Stimulated activated CD8-positive, alpha-beta memory T cell treated with anti-CD3 and anti-CD28 coated beads, Interleukin-4, amount 100 ng/mL, for 1 hour (primary cell): ENCODE measurements at places on chromosomes 13 and 19.

DNA sequence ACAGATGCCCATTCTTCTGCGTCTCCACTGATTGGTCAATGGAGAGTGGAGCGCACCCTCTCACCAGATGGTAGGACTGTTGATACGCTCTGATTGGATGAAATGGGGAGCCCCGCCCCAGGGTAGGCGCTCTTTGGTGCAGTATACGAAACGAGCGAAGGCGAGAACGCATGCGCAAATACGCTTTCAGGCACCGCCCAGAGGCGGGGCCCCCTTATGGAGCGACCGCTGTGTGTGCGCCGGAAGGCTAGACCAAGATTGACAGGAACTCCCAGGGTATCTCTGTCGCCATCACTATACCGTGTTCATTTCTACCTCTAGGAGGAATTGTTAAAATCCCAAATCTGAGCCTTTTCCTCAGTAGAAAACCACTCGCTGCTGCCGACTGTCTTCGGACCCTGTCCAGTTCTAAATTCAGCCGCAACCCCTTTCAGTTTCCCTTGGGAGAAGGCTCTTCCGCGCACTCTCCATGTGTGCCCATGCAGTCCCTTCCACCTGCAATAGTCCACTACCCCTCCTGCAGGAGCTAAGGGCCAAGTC, 720 bp upstream of the HNRNPL start:
- peak; percentile 92 for DNase-seq

- no peak for DNase-seq
Measured at GRCh38 chr19:11208561-11209471, 11.5 kb upstream of the KANK2 start.

DNA sequence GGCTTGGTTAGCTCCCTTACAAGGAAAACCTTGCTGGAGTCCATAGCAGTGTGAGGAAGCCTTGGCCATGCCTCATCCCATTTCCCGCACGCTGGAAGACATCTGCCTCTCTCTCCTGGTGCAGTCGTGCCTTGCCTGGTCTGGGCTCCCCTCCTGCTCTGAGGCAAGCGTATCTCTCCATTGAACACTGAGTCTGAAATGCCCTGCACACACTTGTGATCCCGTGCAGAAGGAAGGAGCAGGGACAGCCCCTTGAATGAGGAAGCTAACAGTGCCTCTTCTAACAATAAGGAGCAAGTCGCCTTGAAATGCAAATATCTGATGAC, 407 bp upstream of the ZNF440 start:
- no peak for DNase-seq

- DNase-seq = no peak
Measured at GRCh38 chr19:48206397-48207093, 36.1 kb downstream of the ZSWIM9 start.

- no peak for DNase-seq
Measured at GRCh38 chr19:14459703-14460102, 15.5 kb downstream of the PTGER1 start.

GRCh38 chr19:51116736-51117286, 7.9 kb upstream of the SIGLEC9 start:
- no peak for DNase-seq

DNA sequence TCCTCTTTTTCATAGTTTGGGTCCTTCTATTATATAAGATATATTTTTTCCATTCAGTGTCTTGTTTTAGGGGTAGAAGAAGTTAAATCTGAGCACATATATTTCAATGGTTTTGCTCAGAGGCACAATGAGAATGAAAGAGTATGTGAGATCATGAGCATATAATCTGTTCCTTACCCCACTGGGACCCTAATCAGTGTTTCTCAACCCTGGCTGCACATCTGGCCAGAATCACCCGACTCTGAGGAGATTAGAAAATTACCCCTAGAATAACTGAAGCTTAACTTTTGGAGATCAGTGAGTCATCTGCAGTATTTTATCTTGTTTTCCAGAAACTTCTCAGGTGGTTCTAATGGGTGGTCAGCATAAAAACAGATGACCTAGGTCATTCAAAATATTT, 782 bp downstream of the CYSLTR2 start:
- no peak for DNase-seq

GRCh38 chr19:40416918-40417642, 3.9 kb upstream of the PRX start:
- DNase-seq = no peak

DNA sequence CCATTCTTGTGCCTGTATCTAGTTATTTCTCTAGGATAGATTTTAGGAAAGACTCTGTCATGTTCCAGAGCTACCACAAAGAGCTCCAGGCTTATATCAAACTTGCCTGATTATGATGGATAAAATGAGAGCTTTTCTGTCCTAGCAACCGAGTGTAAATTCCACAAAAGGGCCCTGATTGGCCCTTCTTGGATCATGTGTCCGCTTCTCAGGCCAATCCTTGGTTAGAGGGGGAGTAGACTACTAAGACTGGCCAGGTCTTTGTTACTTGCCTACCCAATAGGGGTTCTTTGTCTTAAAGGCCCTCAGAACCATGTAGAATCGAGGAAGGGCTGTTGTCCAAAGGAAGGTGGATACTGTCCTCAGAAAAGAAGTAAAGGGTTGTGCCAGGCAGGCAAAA, 2.4 kb downstream of the DHX34 start:
- DNase-seq = no peak

GRCh38 chr13:99215184-99215830, 14.7 kb downstream of the UBAC2 start:
- DNase-seq = no peak

GRCh38 chr13:48411147-48411794, 1.6 kb downstream of the LPAR6 start:
- no peak for DNase-seq

GRCh38 chr13:76991432-76991795, 467 bp upstream of the CLN5 start:
- peak; percentile 61 for DNase-seq

- DNase-seq = no peak
Measured at GRCh38 chr19:55095260-55096060, 19.8 kb downstream of the EPS8L1 start.

- no peak for DNase-seq
Measured at GRCh38 chr13:30895773-30896172, 10.3 kb upstream of the MEDAG start.

GRCh38 chr19:31910224-31910623, 435.2 kb upstream of the ZNF507 start:
- DNase-seq = no peak

DNA sequence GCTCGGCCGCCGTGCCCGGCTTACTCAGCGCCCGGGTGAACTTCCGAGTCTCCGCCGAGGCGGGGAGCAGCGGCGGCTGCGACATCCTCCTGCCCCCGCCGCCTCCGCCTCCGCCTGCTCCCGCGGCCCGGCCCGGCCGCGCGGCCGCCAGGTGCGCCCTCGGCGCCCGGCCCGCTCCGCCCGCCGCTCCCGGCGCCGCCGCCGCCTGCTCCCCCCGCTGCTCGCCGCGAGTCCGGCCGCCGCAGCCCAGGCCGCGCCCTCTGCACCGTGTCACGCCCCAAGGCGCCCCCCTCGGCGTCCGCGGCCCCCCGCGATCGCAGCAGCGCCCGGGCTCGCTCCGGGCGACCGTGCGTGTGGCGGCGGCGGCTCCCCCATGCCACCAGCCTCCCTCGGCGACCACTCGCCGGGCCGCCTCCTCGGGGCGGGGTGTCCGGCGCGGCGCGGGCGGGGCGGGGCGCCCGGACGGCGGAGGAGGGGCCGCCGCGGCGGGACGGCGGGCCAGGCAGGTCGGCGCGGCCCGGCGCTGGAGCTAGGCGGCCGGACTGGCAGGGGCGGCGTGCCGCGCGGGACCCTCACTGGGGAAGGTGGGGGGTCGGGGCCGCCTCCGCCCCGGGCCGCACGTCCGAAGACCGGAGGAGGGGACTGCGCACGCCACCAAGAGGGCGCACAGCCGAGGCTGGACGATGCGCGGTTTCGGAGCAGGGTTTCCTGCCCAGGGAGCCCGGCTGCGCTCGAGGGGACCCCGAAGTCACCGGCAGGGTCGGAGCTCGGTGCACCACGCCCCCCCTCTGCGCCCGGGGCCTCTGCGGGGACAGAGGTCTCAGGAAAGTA, 108.6 kb upstream of the DOCK9 start:
- DNase-seq = peak; percentile 46

- no peak for DNase-seq
Measured at GRCh38 chr13:36907266-36907665, 12.8 kb downstream of the SMAD9 start.

DNA sequence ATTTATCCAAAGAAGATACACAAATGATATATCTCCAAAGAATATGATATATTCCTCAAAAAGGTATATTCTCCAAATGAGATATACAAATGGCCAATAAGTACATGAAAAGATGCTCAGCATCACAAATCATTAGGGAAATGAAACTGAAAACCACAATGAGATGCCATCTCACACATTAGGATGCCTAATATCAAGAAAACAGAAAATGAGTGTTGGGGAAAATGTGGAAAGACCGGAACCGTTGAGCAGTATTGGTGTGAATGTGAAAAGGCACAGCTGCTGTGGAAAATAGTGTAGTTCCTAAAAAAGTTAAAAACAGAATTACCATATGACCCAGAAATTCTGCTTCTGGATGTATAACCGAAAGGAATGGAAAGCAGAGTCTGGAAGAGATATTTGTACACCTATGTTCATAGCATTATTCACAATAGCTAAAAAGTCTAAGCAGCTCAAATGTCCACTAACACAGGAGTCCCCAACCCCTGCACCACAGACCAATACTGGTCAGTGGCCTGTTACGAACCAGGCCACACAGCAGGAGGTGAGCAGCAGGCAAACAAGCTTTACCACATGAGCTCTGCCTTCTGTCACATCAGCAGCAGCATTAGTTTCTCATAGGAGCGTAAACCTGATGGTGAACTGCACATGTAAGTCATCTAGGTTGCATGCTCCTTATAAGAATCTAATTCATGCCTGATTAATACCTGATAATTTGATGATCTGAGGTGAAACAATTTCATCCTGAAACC, 291.9 kb downstream of the PCDH20 start:
- no peak for DNase-seq

DNA sequence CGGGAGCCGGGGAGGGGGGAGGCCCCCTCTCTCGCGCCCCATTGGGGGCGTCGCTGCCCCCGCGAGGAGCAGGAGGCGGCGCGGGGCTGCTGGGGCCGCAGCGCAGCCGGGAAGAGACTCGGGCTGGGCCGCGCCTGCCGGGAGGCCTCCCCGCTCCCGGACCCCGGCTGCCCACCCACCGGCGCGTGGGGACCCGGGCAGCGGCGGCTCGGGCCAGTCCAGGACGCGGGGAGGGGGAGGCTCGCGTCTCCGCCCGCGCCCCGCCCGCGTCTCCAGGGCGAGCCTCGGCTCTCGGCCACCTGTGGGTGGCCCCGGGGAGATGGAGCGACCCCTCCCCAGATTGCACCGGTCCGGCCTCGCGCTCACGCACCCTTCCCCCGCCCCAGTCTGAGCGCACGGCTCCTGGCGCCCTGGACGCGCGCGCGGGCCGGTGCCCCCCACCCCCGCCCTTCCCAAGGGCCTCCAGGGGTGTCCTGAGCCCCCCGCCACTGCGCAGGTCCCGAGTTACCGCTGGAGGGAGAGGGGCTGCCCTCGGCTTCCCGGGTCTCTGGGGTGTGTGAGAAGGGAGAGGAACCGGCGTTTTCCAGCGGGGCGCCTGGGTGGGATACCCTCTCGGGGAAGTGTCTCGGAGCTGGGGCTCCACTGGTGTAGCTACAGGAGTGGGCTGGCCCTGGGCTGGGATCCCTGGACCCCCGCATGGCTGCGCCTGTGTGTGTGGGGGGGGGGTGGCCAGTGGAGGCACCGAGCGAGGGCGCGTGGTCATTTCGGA, 645 bp downstream of the PALM start:
- no peak for DNase-seq

DNA sequence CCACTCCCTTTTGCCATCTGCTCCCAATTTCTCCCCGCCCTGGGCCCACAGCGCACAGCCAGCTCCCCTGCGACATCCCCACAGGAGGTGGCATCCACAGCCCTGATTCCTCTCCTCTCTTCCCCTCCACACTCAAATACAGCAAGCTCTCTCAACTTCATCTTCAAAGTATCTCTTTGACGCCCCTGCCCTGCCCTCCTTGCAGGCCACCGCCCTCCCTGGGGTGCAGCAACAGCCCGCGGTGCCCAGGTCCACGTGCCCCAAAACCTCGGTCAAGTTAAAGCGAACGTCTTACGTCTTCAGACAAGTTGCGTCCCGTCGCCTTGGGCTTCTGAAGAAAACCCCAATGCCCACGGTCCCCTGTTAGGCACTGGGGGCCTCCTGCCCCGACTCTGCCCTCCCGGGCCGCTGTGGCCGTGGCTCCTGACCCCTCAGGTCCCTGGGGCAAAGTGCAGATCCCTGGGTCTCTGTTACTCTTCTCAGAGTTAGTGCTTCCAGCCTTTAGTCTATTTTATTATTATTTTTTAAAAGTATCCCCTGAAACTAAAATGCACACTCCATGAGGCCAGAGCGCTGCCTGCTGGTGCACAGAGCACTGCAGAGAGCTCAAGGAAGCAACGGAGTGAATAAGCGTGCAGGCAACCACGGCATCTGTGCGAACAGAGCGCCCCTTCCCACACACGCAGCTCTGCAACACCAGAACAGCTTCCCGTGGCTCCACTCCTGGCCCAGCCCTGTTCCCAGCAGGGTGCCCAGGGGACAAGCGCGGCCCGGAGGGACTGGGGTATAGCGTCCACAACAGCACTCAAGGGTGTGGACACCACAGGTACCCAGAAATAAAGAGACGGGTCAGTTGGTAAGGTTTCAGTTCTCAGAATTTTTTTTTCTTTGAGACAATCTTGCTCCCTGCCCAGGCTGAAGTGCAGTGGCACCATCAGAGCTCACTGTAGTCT, 26.4 kb downstream of the IL17D start:
- DNase-seq = no peak

GRCh38 chr13:26041444-26041843, 10.4 kb downstream of the SHISA2 start:
- no peak for DNase-seq

GRCh38 chr13:44837250-44837649, 152.0 kb downstream of the NUFIP1 start:
- DNase-seq = no peak

GRCh38 chr13:97535614-97536013, 101.6 kb downstream of the RAP2A start:
- no peak for DNase-seq

DNA sequence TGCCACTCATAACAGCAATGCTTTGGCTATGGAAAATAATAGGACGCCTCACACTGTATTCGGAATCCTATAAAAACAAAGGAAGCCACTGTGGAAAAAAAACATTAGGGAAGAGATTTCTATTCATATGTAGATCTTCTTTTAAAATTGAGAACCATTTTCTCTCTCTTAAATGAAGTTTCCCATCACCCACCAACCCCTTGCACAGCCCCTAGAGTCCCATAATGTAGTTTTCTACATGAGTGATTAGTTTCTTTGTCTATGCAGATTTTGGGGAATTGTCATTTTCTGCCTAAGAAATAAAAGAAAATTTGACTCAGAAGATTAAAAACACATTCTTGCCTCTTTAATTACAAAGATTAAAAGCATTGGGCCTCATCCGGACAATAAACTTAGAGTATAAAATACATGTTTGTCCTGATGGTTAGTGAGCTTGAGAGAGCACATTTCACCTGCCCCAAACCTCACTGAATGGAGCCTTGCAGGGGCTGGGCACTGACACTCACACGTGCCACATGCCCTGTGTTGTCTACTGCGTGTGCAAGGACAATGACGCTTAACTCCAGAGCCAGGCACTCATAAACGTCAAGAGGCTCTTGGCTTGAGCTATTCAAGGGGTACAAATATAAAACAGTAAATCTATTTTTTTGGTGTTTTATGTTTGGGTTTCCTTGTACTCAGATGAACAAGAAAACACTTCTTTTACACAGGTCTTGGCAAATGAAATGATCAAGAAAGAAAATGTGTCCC, 40.0 kb upstream of the KL start:
- no peak for DNase-seq
